ENCODE measurements at places on chromosomes 12 and 14. TPM values are rescaled to one million over a fixed set of nuclear protein-coding genes. Genes with fewer than 3 reads are reported as not detected.

RNASE3 gene
- not detected for total RNA-seq

- DNase-seq: no peak
Observed at GRCh38 chr12:22899184-22899583, 274.2 kb downstream of the ETNK1 start.

DNA sequence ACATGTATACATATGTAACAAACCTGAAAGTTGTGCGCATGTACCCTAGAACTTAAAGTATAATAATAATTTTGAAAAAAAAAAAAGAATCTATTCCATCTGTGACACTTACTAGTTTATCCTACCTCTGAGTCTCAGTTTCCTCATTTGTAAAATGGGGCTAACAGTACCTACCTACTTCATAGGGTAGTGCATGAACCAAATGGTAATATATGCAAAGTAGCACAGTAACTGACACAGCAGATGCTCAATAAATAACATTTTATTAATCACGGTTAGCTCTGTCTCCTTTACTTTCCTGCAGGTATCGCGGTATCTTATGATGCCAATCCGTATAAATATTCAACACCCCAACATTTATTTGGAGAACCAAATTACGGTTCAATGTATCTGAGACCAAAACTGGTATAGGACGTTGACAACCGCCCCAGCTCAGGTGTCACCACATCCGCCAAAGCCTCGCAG lies 703 bp downstream of the TMED10 start:
- no peak for DNase-seq

DNA sequence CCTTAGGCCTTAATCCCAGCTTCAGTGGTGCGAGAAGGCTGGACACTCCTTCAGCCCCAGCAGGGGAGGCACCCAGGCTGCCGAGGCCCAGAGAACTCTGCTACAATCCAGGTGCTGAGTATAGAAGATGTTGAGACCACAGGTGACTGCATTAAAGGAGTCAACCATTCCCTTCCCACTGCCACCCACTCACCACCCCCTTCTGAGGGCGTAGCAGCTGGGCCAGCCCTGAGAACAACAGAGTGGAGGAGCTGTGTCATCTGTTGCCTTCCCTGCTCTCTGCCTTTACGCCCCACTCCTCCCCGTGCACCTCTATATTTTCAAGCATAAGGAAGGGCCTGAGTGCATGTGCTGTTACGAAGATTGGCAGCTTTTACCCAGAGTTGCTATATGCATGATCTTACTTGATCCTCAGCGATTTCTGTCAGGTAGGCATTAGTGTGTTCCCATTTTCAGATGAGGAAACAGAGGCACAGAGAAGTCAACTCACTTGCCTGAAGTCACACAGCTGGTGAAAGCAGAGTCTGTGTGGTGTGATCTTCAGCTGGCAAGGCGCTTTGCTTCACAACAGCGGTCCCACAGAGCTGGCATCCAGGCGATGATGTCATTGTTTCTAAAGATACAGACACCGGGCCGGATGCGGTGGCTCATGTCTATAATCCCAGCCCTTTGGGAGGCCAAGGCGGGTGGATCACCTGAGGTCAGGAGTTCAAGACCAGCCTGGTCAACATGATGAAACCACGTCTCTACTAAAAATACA lies 46.7 kb downstream of the RIN3 start:
- DNase-seq: no peak

DNA sequence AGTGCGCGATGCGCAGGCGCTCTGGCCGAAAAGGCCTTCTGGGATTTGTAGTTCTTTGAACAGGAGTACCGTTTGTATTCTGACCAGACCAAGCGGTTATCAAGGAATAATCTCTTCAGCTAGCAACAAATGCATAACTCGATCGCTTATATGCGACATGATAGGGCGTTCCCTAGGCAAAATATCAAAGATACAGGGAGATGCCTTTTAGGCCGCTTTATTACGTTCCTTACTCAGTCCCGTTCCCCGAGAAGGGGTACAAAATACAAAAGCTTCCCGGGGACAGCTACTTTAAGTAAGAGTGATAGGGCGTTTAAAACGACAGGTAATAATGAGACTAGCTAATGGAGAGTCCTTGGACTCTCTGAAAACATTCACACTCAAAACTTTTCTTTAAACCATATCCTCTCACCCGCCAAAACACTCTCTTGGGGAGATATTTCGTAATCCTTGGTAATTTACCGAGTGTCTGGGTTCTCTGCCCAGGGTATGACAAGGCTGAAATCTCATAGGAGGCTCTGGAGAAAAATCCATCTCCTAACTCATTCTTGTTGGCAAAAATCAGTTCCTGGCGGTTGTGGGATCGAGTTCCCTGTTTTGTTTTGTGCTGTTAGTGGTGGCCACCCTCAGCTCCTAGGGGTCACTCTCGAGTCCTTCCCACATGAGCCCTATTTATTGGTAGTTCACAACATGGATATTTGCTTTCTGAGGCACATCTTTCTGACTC lies 412 bp upstream of the SNW1 start:
- DNase-seq: peak; percentile 20

GRCh38 chr12:112898380-112898779 lies 8.4 kb upstream of the OAS1 start:
- DNase-seq: no peak

GRCh38 chr14:21589317-21589716 lies 9.4 kb upstream of the OR10G3 start:
- no peak for DNase-seq

- DNase-seq: no peak
Observed at GRCh38 chr14:50985859-50986331, 41.6 kb upstream of the PYGL start.

GRCh38 chr14:75806352-75806832 lies 145.3 kb downstream of the TTLL5 start:
- no peak for DNase-seq

- no peak for DNase-seq
Observed at GRCh38 chr14:101706509-101707067, 54.9 kb upstream of the PPP2R5C start.

TAS2R9 gene
- total RNA-seq: 1.1 TPM

MYBPC1 gene
- total RNA-seq: 2,958 TPM

- no peak for DNase-seq
Observed at GRCh38 chr12:121513464-121514183, 67.2 kb downstream of the KDM2B start.

FLVCR2 gene
- total RNA-seq: 12.3 TPM

ACSS3 gene
- total RNA-seq: 8.9 TPM

PRPH gene
- not detected for total RNA-seq

PTGDR gene
- not detected for total RNA-seq

FAIM2 gene
- total RNA-seq: not detected

All from gastrocnemius medialis (tissue), 4 donors.